ENCODE measurements at places on chromosomes 12 and 14.
A peak's percentile ranks its signal among the peaks of the same experiment; 100 is the strongest.

DNA sequence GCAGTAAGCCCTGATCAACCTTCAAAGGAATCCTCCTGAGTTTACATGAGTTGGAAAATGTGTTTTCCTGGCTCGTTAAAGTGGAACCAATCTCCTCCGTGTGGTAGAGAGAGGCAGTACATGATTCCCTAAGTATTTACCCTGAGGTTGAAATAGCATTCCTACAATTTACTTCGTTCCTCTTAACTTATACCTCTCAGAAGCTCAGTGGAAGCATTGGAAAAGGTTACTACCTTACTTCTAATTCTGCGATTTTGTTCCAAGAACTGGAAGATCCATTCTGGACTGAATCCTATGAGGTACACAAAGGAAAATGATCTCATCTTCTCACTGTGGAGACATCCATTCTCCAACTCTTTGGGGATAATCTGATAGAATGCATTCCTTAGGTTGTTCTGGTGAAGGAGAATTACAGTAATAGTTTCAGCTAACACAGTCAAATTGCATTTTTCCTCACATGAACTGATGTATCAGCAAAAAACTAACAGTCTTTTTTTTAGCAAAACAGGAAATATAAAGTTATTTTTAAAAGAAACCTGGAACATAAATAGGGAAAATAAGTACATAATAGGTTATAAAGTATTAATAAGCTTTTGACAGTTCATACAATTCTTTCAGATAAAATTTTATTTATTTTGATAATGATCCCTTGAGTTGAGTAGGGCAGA lies 475.6 kb downstream of the PDZRN4 start:
- DNase-seq = no peak

DNA sequence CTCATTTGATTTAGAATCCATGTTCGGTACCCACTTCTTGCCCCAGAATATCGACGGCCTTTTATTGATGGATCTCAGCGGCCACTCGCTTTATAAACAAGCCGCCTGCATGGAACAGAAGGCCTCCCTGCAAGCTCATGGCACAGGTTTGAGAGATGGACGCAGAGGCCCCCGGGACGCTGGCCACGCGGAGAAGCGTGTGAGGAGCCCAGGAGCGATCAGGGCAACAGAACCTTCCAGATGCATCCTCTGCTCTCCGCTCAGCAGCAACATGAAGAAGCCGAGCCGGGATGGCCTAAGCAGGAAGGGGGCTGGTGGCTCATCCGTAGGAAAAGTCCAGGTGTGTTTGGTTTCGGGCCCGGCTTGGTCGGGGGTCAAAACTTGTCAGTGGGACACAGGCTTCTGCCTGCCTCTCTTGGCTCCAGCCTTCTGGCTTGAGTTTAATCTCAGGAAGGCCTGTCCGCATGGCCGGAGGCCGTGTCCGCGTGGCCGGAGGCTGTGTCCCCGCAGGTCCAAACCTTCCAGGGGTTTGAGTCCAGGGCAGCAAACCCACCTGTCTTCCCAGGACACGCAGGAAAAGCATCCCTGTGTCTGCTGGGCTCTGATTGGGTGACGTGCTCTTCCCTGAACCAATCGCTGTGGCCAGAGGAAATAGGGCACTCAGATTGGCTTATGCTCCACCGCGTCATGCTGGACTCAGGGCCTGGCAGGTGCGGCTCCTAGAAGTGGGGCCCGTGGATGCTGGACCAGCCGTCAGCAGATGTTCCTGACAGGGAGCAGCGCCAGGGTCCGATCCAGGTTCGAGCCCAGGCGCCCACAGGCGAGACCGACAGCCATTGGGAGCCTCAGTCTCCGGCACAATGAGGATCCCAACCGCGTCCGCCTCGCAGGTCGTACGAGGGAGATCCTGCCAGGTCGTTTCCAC lies 65.0 kb downstream of the GALNT9 start:
- no peak for DNase-seq

- DNase-seq = no peak
Measured at GRCh38 chr14:60051721-60052221, 40.0 kb upstream of the PCNX4 start.

DNA sequence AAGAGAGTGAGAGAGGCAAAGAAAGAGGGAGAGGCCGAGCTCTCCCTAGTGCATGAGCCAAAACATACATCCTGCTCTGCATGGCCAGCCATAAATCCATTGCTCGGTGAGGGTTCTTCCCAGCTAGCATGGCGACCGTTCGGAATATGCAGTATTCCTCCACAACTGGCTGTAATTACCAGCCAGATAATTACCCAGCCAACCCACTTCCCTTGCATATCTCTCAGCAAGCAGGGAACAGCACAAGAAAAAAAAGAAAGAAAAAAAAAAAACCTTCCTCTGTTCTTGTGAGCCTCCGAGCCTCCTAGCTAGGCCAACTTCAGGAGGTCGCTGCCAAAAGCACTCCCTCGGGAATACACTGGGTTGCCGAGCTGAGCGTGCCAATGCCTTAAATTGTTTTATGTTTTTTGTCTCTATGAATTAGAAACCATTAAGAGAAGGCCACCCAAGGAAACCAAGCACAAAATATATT lies 567.9 kb downstream of the MED13L start:
- no peak for DNase-seq

DNA sequence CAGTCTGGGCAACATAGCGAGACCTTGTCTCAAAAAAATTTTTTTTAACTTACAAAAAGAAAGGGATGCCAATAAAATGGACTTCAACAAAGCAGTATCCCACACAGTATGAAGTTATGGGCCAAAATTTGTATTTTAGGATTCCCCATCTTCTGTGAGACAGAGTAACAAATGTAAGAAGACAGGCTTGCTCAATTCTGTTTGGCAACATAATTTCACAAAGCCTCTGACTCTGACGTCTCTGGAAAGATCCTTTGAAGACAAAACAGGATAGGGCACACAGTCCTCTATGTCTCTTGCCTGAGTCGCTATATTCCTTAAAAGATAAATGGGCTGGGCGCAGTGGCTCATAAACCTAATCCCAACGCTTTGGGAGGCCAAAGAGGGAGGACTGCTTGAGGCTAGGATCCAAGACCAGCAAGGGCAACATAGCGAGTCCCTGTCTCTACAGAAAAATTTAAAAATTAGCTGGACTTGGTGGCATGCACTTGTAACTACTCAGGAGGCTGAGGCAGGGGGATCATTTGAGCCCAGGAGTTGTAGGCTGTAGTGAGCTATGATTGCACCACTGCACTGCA lies 1.1 kb upstream of the HOMEZ start:
- DNase-seq = no peak

GRCh38 chr12:48106681-48107613 lies 1.1 kb upstream of the SENP1 start:
- DNase-seq = no peak

- DNase-seq = no peak
Measured at GRCh38 chr12:114846771-114847170, 162.8 kb upstream of the TBX3 start.

GRCh38 chr14:104423701-104424405 lies 155.7 kb upstream of the C14orf180 start:
- no peak for DNase-seq

DNA sequence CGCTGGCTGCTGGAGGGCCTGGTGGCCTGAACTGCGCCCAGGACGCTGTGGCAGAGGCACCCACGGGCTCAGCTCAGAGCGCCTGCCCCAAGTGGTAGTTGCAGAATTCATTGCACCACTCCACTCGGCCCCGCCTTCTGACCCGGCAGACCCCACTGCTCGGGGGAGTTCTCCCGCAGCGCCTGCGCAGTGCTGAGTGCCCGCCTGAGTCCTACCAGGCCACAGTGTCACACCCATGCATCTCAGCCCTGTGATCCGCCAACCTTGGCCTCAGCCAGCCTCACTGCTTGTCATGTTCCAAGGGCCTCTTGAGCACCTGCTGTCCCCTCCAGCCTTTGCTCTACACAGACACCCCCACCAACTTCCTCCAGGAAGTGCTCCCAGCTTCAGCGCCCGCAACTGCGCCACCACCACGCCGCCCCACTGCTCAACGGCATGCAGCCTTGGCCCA lies 12.2 kb downstream of the DEGS2 start:
- peak; percentile 40 for DNase-seq

GRCh38 chr14:85534458-85535293 lies 4.7 kb downstream of the FLRT2 start:
- no peak for DNase-seq

DNA sequence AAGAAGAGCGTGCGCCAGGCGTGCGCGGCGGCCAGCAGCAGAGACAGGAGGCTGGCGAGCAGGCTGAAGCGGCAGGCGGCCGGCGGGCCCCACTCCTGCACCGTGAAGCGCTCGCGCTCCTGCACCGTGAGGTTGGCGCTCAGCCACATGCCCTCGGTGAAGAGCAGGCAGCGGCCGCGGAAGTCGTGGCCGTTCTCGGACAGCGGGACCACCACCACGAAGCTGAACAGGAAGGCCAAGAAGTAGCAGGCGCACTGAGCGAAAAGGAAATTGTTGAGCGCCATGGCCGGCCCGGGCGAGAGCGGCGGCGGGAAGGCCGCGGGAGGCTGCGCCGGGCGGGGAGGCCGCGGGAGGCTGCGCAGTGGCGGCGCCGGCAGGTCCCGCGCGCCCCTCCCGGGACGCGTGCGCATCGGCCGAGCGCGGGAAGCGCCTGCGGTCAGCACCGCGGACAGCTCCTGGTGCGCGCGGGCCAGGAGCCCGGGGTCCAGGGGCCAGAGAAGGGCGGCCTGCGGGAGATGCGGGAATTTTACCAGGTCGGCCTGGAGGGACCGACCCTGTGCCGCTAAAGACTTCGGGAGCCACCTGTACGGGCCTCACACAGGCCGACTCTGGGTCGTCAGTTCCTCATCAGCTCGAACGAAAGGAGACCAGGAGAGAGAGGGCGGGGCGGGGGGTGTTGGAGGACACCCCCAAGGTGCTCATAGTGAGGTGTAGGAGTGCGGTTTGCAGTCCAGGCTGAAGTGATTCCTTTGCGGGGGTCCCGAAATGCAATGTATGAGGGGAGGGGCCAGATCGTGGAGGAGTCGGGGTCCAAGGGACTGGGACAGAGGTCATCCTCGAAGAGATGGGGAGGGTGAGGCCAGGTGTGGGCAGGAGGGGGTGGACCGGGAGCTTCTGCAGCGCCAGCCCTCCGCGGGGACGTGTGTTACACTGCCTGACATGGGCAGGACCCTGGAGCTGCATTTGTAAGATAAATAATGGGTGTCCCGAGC lies at the start of gene TMEM179:
Gene TMEM179, minus strand, starts transcription at position 315 of the 992 bp plus-strand sequence. Its CDS starts 31 bp downstream, at position 284.
- no peak for DNase-seq

DNA sequence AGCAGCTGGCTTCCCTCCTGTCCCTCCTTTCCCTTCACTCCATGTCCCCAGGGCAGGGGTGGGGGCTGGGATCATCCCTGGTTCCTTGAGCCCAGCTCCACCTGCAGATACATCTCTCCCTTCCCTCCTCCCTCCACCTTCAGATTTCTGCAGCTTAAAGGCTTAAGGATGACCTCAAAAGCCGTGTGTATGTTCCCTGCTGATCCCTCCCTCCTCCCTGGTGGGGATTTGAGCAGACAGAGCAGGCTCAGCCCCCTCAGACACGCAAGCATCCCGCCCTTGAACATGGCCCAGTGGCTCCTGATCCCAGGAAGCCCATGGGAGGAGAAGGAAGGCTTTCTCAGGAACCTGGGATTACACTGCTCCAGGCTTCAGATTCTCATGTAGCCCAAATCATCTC lies 82.9 kb upstream of the RIN3 start:
- no peak for DNase-seq

DNA sequence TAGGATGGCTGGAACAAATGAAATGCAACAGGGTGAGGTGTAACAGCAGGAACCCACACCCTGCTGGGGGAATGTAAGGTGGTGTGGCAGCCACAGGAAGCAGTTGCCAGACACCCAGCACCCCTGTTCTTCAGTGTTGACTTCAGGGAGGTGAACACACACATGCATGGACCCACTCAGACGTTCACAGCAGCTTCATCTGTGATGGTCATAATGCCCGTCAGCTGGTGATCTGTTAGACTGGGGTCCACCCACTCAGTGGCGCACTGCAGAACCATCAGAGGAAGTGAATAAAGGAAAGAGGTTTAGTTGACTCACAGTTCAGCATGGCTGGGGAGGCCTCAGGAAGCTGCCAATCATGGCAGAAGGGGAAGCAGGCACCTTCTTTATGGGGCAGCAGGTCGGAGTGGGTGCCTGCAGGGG lies 22.7 kb upstream of the TEX22 start:
- DNase-seq = no peak

DNA sequence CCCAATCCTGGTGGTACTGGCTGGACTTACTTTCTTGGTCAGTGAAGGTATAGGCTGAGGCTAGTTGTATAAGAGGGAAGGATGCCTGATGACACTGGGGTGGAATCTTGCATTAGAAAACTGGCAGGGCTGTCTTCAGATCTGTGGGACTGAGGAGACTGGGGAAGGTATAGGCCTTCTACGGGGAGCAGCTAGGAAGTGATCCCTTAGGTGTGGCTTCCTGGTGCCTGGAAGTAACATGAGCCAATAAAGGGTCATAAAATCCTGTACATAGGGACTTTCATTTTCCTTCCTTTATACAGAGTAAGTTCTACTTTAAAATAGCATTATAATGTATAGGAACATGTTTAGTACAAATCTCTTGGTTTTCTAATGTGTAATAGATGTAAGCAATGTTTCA lies 716.8 kb downstream of the LRFN5 start:
- DNase-seq = no peak

DNA sequence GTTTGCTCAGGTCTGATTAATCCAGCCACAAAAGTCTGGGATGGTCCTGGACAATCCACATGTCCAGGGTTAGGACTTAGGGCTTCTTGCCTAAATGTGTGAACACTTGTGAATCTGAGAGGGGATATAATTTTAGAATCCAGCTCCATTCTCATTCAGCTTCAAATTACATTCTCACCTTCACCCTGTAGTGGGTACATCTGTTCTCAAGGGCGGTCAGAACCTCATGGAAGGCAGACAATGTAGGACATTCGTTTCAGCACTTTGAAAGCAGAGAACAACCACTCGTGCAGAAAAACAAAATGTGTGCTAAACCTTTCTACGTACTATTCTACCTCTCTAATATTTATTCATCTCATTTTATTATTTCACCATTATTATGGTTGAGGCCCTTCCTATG lies 1.2 kb downstream of the TMEM229B start:
- no peak for DNase-seq

DNA sequence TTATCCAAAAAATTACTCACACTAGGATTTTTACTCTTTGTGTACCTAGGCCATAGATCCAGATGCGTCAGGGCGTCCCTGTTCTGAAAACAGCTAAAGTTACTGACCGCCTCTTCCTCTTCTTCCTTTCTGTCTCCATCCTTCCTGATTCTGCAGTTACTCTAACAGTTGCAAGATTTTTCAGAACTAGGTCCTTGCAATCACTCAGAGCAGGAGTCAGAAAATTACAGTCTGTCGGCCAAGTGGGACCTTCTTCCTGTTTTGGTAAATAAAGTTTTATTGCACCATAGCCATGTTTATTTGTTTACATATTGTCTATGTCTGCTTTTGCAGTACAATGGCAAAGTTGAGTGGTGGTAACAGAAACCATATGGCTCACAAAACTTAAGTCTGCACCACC lies 25.6 kb upstream of the FGF6 start:
- no peak for DNase-seq

All from stimulated activated CD4-positive, alpha-beta T cell treated with anti-CD3 and anti-CD28 coated beads, Interleukin-1b, Interleukin-23, amount 100 ng/mL, for 24 hours (primary cell).